ENCODE measurements at places on chromosomes 6 and 20. TPM values are rescaled to one million over a fixed set of nuclear protein-coding genes. Genes with fewer than 3 reads are reported as not detected.

The PPP1R18 gene
- total RNA-seq = 82.2 TPM

The BMP2 gene
- 10.6 TPM for total RNA-seq

The ADTRP gene
- 2.6 TPM for total RNA-seq

The NMBR gene
- not detected for total RNA-seq

The OR2H2 gene
- not detected for total RNA-seq

The BPIFB1 gene
- total RNA-seq = not detected

The ECI2 gene
- 73.3 TPM for total RNA-seq

DNA sequence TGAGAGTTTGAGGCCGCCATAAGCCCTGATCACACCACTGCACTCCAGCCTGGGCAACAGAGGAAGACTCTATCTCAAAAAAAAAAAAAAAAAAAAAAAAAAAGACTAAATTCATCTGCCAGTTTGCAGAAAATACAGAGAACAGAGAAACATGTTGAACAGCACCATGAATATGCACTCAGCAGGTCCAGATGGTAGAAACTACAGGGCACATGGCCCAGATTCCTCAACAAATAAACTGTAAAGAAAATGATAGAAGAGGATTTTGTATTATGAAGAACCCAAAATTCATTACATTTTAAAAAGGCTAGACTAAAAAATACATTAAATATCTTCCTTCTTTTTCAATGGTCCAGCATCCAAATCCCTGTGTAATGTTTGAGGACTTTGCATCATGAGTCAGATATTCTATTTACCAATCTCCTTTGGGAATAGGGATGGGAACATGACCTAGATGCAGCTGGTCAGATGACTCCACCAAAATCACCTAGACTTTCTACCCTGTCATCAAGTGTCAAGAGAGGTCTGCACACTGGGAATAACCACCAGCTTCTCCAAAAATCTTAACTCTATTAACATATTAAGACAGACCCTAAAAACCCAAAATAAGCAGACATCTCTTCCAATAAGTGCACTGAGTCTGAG lies 189.1 kb upstream of the TCF21 start:
- no peak for DNase-seq

GRCh38 chr6:39818695-39819094 lies 26.5 kb downstream of the DAAM2 start:
- no peak for DNase-seq

DNA sequence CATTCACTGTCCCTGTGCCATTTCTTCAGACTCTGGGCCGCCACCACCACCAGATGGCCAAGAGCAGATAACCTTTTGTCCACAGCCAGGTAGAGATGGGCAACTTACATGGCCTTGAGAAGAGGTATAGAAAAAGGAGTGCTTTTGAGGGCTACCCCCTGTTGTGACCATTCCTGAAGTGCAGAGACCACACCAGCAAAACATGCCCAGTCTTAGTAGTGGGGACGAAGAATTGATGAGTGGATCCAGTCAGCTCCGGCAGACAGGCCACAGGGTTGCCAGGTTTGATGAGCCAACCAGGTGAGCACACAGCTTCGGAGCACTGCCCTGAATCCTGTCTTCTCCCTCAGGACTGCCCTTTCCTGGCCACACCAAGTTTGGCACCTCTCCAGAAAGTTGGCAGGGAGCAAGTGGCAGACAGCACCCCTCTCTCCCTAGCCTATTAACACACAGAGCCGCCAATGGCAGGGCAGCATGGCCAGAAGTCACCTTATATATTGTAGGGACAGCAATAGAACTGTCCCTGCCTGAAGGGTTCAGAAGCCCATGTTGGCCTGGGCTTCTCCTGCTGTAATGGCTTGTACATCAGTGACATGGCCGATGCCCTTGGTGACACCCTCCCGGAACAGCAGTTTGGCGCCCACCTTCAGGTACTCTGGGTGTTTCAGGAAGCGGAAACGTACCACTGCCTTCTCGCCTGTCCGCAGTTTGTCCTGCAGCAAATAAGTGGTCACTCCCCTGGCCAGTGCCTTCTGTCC lies 7.8 kb downstream of the GTPBP2 start:
- DNase-seq = no peak

DNA sequence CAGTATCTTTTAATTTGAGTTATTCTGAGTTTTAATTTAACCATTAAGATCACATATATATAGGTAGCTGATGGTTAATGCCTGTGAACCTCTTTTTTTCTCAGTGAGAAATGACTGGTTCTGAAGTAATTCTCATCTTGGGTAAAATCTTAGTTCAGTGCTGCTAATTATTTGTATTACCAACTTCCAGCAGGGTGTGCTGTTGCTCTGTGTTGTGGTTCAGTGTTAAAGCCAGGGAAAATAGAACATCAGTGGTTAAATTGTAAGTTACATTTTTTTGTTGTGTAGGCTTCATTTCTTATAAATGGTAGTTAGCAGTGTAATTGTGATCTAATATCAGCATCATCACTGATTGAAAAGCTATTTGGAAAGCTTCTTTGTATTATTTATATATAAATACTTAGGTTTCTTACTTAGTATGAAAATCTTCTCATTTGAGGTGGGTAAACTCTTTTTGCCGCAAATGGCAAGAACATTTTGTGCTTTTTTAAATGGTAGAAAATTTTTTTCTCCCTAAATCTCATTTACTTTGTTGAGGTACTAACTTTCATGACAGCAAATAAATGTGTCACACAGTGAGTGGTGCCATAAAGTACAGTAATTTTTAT lies 43.7 kb downstream of the CDC5L start:
- DNase-seq = peak; percentile 86

DNA sequence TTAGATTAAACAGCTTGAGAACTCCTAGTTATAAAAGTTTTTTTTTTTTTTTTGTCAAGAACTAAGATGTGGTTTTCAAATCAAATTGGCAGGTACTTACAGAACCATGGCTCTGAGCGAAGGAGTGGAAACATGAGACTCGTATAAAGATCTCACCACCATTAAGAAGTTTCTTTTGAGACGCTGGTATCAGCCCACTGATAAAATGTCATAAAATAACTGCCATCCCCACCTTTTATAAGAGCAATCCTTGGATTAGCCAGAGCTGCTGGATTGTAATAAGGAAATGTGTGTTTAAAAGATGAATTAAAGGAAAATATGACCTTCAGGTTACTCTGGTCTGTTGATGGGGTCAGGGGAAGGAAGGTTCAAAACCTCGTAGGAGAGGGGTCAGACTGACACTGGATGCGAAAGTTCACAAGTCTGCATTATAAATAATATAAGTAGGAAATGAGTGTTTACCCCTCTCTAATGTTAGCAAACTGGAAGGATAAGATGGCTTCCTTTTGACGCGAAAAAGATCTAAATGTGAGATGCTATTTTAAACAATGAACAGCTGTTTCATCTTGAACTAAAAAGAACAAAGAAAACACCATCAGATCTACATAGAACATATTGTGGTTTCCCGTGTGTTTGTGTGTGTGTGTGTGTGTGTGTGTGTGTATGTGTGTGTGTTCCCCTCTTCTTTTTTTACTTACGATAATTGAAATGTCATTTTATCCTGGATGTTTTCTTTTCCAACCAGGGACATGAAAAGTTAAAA lies 386.8 kb upstream of the JAG1 start:
- no peak for DNase-seq

GRCh38 chr6:11878029-11878428 lies 99.4 kb upstream of the ADTRP start:
- DNase-seq = no peak

GRCh38 chr6:143205991-143206390 lies 145.3 kb downstream of the AIG1 start:
- peak; percentile 60 for DNase-seq

GRCh38 chr6:116036075-116036773 lies 24.5 kb downstream of the FRK start:
- no peak for DNase-seq

Measured in fibroblast of the aortic adventitia (primary cell).